ENCODE measurements at places on chromosomes 3 and 15.
A peak's percentile ranks its signal among the peaks of the same experiment; 100 is the strongest.

DNA sequence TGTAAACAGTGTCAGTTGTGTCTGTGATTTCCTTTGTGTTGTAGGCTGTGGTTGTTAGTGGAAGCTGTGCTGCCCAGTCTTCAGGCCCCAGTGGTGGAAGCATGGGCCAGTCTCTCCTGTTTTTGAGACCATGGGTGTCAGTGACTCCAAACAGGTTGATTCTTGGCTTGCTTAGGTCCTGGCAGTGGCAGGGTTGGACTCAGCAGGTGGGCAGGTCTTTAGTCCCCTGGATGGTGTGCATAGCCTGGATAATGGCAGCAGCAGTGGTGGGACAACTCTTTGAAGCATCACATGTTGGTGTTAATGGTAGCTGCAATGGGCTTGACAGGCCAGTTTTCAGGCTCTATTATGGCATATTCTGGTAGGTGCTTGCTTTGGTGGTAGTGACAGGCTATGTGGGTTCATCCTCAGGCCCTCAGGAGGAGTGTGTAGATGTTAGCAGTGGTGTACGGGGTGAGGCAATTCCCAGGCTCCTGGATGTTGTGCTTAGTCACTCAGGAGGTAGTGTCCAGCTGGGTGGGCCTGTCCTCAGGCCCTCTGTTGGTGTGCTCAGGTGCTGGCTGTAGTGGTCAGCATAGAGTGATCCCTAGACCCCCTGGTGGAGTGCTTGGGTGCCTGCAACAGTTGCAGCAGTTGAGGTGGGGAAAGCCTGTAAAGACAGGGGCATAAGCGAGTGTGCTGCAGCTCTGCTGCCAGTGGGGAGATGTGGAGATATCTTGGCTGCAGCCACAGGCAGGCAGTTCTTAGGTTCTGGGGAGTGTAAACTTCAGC lies 596.7 kb downstream of the PDCD6IP start:
- DNase-seq = no peak

GRCh38 chr3:134646086-134646485 lies 4.7 kb downstream of the KY start:
- DNase-seq = no peak

GRCh38 chr3:39903253-39903652 lies 93.8 kb downstream of the MYRIP start:
- peak; percentile 2 for DNase-seq

- no peak for DNase-seq
These were observed 109.9 kb upstream of the RAP2B start for GRCh38 chr3:153052096-153052460.

DNA sequence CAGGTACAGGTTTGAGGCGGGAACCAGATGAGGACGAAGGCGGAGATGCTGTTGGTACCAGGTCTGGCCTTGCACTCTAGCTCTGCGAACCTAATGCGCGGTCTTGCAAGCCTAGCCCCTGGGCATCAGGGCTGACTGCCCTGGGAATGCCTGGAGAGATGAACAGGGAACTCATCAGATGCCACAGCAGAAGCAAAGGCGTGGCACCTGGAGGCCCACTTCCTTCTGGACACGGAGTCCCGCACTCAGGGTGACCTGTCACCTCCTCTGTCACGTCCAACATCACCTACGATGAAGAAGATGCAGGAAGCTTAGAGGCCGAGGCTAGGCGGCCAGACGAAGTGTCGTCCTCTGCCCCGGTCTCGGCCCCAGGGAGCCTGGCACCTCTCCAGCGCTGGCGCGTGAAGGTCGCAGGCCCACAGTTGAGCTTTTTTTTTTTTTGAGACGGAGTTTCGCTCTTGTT lies 9.4 kb downstream of the RPLP1 start:
- DNase-seq = no peak

DNA sequence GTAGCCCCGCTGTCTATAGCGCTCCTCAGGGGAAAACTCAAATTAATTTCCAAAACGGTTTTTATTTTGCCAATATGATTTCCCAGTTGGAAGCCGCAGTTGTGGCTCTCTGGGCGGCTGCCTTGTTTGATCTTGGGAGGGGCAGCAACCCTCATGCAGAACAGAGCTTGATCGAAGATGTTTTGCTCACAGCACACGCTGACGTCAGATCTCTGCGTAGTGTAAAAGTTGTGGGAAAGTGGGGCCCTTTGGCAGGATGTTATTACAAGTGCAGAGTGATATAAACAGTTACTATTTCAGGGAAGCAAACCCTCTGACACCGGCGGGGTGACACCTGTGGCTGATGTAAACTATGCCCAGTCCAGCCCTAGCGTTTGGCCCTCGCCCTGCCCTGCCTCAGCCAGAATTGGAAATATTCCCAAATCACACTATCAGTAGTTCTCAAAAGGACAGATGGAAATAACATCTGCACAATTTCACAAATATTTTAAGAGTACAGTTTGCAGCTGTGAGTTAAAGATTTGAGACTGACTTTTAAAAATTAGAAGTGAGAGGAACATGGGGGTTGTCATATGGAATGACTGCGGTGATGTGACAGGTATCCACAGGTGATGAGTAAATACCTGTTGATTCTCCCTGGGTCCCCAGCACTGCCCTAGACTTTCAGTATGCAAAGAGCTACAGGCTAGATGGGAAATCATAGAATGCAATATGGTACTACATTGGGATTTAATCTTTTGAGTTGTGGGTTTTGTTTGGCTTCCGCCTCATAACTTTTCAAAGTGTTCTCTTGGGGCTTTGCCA lies 1.7 kb downstream of the SYNM start:
- no peak for DNase-seq

GRCh38 chr15:22240986-22241385 lies 160.7 kb downstream of the OR4M2 start:
- no peak for DNase-seq

GRCh38 chr15:65410972-65411371 lies 11.8 kb downstream of the IGDCC4 start:
- no peak for DNase-seq

GRCh38 chr3:143172795-143173145 lies 53.2 kb downstream of the CHST2 start:
- no peak for DNase-seq

DNA sequence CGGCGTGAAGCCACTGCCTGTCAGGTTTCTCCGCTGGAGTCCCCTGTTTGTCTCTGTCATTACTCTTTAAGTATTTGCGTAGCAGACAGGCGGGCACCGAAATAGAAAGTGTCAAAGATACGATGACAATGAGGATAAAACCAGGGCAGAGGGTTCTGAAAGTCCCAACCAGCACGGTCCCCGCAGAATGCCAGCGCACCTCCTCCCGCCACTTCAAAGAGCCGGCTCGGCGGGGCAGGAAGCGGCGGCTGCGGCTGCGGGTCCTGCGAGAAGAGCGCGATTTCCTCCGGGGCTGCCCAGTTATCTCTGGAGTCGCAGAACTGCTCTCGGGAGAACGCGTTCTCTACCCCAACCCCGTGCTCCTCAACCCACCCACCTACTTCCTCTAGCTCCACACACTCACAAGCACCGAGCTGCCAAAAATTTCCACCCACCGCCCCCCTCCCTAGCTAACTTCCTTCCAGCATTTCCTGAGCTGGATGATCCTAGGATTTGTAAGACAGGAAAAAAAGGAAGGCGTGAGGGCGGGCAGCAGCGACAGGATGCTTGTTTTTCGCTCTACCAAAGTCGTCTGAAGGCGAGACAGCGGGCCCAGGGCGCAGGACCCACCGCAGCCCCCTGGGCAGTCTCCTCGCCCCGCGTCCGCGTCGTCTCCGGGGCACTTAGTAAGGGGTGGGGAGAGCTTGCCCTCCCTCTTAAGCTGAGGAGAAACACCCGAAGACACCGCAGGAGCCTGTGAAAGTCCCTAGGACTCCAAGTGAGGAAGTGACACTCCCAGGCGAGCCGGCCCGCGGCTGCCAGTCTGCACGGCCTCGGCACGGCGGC lies at the start of gene ARHGAP31:
ARHGAP31 (plus strand) TSS at position 513 of the 825 bp plus-strand sequence. CDS start 522 bp downstream, outside the sequence.
- DNase-seq = peak; percentile 29

- DNase-seq = no peak
These were observed 139.3 kb downstream of the NFKBIZ start for GRCh38 chr3:101988596-101988995.

DNA sequence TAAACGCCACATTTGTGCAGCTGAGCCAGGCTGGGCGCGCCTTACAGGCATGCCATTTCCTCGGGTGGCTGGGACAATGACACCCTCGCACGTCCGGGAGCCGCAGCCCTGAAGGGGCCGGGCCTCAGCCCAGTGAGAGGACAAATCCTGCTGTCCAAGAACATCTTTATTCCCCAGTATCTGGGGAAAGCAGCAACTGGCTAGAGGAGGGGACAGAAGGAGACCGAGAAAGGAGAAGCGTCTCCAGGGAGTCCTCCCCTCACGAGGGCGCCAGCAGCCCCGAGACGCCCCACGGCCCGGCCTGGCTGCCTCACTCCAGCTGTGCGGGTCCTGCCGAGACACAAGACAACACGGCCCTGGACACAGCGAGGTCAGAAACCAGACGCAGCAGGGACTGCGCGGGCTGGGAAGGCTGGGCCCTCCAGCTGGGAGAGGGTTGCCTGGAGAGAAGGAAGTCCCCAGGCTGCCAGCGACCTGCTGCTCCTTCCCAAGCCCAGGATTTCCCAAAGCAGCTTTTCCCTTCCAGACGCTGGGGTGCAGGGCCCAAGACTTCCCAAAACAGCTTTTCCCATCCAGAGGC lies 130.2 kb downstream of the CHSY1 start:
- DNase-seq = no peak

GRCh38 chr3:181929501-181929900 lies 217.8 kb downstream of the SOX2 start:
- no peak for DNase-seq

DNA sequence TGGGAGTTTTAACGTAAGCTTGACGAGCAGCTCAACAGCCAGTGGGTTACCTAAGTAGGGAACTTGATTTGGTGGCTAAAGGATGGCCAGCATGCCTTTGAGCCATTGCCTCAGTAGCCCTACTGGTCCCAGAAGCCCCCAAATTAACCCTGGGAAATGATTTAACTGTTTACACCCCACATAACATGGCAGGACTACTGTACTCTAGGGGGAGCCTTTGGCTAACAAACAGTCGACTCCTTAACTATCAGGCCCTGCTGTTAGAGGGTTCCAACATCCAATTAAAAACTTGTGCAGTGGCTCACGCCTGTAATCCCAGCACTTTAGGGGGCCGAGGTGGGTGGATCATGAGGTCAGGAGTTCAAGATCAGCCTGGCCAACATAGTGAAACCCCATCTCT lies 9.4 kb upstream of the SMCO1 start:
- DNase-seq = no peak

- no peak for DNase-seq
These were observed 200.5 kb downstream of the ITPR1 start for GRCh38 chr3:4693620-4694019.

DNA sequence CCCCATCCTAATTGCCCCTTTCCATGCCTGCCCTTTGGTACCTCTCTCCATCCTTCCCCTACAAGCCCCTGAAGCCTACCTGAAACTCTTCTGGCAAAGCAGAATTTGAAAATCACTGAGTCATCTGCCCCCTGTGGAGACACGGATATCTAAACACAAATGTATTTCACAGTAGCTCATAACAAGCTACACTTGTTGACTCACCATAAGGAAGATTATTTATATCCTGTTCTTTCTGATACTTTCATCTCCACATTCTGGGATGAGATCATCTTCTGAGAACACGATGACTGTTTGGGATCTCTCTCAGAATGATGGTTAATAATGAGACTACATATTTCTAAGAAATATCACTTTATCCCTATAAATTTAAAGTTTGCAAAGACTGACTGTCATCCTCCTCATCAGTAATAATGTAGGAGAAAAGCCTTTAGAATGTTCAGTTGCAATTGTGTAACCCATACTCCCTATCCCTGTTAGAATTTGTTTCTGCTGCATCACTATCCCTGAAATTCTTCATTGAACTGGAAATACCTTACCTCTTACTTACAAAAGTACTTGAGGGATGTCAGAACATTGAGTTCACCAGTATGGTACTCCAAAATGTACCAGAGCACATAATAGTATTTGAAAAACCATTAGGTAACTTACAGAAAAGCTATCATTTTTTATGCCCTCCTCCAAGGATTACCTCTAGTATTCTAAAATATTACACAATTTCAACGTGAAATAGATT lies 116.1 kb upstream of the IL12A start:
- DNase-seq = peak; percentile 72

DNA sequence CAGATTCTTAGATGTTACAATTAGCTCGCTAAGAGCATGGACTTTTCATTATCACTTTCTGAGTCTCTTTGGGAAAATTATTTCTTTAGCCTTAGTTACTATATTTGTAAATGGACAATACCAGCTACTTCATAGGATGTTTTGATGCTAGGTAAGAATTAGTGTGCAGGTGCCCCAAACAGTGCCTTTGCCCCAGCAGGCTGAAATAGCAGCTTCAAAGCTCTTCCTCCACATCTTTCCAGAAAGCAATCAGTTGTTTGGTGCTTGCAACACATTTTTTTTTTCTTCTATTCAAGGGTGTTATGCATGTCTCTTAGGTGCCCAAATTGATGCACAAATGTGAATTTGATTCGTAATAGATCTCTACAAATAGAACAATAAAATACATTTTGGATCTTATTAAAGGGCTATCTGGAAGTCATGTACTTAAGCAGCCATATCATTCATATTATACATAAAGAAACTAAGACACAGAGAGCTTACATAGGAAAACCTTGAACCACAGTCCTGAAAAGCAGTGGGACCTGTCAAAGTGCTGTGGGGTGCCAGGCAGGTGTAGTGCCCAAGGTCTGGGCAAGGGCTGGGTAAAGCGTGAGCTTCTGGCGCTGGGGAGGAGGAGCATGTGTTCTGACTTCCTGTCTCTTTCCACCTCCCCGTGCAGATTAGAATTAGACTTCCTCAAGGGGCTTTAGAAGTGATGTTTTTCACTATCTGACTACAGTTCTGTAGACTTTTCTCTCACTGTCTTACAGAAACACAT lies 62.9 kb downstream of the FNDC3B start:
- DNase-seq = no peak

GRCh38 chr3:70824078-70824477 lies 511.6 kb upstream of the MDFIC2 start:
- DNase-seq = no peak

DNA sequence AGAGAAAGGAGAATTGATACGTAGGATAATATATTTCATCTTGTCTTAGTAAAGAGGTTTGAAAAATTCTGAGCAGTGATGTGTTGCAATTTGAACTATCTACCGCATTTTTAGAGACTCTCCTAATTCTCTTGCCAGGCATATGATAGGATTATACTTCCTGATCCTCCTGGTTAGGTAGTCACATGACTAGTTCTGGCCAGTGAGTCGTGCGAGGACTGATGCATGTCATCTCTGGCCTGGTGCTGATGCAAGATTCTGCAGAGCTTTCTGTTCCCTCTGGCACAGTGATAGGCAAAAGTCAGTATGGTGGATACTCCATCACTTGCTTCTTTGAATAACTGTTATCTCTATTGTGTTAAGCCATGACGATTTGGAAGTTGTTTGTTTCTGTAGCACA lies 277.6 kb upstream of the NAALADL2 start:
- DNase-seq = no peak

- DNase-seq = no peak
These were observed 198.4 kb downstream of the KCNH8 start for GRCh38 chr3:19346759-19347158.

- DNase-seq = no peak
These were observed 2.2 kb downstream of the AADAC start for GRCh38 chr3:151816091-151816604.

DNA sequence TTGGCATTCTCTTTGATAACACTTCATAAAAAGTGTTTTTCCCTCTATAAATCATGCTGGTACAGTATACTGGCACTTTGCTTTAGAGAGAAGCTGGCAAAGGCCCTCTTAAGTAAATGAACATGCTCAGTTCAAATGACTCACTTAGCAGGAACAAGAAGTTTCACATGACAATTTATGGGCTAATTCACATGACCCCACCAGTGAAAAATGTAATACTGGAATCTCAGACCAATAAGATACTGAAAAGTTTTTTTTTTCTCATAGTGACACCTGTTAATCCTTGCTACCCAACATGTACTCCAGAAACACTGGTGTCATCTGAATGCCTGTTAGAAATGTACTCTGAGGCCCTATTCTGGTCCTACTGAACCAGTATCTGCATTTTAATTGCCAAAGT lies 13.9 kb downstream of the BTBD1 start:
- no peak for DNase-seq

Data from DMS79 treated with DMSO at 0.1 percent for 48 hours (cell line).